SK-N-SH treated with all-trans-retinoic acid at 6 μM for 48 hours (cell line): ENCODE measurements at places on chromosomes 7 and 10.

DNA sequence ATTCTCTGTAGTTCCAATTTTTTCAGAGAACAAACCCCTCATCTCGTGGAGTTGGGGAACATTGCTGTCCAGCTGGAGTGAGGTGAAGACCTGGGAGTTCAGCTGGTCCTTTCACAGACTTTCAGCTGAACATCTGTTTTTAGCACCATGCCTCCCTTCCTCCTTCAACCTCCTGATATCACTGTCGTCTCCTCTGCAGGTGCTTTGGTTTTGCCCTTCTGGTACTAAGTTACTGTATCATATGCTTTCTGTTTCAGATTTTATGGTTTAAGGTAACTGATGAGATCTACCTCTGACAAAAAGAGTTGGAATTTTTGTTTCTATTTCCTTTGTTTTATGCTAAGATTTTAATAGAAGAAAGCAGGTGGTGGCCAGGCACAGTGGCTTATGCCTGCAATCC is 102.9 kb downstream of the ZNF438 start:
- no peak for ATAC-seq

GRCh38 chr7:23380556-23380955 is 81.4 kb downstream of the MALSU1 start:
- no peak for ATAC-seq

DNA sequence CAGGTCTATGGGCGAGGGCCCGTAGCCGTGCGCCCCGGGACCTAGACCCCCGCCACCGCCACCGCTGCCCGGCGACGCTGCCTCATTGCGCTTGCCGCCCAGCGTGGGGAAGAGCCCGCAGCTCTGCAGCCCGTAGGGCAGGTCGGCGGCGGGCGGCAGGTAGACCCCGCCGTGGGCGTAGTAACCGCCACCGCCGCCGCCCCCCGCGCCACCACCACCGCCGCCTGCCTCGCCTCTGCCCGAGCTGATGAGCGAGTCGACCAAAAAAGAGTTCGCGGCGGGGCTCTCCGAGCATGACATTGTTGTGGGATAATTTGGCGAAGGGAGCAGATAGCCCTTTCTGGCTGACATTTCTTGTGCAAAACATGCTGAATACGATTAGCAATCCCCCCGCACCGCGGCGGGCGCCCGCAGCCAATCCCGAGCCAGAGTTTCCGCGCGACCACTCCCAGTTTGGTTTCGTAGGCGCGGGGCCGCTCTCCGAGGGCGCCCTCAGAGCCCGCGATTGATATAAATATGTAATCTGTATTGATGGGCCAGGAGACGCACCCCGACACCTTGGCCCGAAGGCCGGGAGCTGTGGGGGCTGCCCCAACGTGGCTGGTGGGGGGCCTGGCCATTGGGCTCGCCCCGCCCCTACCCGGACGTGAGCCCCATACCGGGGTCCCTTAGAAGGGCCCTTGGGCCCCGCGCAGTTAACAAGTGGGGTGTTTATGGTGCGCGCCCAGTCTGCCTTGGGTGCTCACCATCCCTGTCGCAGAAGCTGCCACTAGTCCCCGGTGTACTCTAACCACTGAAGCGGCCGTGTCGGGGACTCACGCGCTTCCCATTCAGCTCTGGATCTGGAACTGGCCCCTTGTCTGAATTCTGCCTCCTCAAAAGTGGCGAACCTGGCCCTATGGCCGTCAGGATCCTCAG is at the start of gene HOXA10:
TSS of gene HOXA10 (minus strand) at position 365 of the 918 bp plus-strand sequence. CDS start at position 351, 14 bp downstream.
- ATAC-seq, result no peak

- ATAC-seq, result no peak
Observed at GRCh38 chr7:127287133-127287532, 34.4 kb upstream of the GRM8 start.

DNA sequence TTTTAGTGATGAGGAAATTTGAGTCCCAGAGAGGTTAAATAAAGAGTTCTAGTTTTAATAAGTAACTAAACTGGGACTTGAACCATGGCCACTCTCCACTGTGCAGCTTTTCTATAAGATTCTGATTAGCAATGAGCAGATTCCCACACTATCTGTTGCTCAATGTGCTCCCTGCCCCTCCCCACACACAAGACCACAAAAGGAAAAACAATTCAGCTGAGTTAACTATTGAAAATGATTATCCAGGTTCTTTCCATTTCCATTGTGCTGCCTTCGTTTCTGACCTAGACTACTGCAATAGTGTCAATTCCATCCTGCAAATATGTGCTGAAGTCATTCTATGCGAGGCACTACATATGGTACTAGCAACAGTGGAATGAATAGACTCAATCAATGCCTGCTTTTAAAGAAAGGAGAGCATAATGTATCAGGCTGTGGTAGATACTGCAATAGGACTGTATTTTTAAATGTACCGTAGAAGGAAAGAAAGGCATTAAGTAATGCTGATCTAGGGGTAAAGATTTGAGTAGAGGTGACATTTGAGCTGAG is 97.0 kb downstream of the SEMA3C start:
- no peak for ATAC-seq

- no peak for ATAC-seq
Observed at GRCh38 chr10:58723186-58723585, 210.5 kb downstream of the BICC1 start.

DNA sequence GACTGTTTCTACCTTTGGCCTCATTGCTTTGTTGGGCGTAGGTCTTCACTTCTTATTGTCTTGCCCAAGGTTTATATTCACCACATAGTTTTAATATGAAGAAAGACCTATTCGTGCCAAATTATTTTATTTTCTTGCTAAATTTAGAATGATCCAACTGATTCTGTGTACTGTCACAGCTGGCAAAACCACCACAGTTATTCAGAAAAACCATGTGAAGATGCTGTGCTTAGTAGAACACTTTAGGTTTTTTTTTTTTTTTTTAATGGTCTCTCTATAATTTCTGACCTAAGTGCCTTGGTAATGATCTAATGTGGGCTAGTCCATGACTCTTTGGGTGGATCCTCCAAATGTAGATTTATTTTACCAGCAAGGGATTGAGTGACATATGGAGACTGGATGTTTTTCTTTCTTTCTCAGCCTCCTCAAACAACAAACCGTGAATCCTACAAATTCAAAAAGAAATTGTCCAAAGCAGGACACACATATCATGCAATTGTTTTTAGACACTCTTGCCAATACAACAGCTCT is 243.8 kb downstream of the DYNC1I1 start:
- no peak for ATAC-seq

- ATAC-seq, result no peak
Observed at GRCh38 chr7:104873401-104873800, 140.6 kb upstream of the KMT2E start.

DNA sequence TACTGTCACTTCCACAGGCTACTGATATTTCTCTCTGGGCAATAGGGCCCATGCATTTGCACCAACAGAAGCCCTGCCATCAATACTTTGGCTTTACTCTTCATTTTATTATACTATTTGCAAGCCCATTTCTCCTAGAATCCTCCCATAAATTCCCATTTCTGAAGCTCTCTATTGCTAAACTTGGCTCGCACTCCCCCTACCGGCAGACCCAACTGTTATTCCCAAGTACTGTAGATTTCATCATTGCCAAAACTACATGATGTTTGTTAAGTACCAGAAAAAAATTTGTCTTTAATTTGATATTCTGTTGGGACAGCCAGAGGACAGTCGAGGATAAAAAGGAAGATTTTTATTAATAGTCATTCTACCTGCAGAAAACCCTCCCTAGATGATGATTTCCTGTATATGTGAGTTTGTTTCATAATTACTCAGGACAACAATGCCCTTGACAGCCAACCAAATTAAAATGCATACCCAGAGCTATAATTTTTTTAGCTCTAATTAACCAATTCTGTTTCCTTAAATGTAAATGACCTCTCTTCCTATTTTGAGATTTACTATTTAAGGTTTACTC is 298.6 kb downstream of the REEP3 start:
- peak; percentile 88 for ATAC-seq

DNA sequence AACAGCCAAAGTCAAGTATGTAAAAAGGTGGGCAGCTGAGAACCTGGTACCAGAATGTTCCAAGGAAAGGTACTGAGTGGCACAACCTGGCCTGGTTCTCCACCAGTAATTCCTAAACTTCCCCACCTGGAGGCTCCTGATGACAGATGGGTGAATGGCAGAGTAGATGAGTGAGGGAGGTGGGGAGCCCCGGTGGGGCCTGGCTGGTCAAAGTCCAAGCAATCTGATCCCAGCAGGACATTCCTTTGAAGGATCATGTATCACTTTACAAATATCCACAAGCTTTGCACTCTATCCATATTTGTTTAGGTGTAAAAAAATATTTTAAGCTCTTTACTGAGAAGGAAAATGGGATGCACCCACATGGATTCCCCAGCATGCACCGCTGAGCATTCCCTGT is 250.2 kb downstream of the DPP6 start:
- no peak for ATAC-seq

- ATAC-seq, result peak; percentile 54
Observed at GRCh38 chr10:79434821-79435251, 10.6 kb downstream of the ZCCHC24 start.

- ATAC-seq, result no peak
Observed at GRCh38 chr10:119406601-119407253, 135.8 kb downstream of the RGS10 start.

- no peak for ATAC-seq
Observed at GRCh38 chr10:88490231-88490980, 92.7 kb downstream of the RNLS start.

GRCh38 chr7:64873517-64873916 is 29.6 kb upstream of the ZNF273 start:
- no peak for ATAC-seq

GRCh38 chr10:89966211-89966610 is 264.8 kb downstream of the KIF20B start:
- ATAC-seq, result no peak

- ATAC-seq, result no peak
Observed at GRCh38 chr7:15462721-15463389, 99.0 kb downstream of the AGMO start.

DNA sequence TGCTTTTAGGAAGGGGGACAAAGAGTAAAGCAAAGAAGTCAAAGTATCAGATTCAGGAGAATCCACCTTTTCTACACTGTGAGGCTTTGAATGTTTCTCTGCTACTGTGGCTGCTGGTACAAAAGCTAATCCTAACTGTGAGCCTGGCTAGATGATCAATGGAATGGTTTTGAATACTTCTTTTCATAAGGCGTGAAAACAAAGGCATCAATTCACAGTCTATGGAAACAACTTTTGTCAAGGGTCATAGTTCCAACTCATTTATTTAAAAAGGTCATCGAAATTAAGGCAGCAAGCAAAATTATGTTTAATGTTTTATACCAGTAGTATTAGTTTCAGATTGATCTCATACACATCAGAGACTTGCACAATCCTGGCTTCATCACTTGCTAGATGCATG is 118.1 kb downstream of the CTTNBP2 start:
- ATAC-seq, result no peak

DNA sequence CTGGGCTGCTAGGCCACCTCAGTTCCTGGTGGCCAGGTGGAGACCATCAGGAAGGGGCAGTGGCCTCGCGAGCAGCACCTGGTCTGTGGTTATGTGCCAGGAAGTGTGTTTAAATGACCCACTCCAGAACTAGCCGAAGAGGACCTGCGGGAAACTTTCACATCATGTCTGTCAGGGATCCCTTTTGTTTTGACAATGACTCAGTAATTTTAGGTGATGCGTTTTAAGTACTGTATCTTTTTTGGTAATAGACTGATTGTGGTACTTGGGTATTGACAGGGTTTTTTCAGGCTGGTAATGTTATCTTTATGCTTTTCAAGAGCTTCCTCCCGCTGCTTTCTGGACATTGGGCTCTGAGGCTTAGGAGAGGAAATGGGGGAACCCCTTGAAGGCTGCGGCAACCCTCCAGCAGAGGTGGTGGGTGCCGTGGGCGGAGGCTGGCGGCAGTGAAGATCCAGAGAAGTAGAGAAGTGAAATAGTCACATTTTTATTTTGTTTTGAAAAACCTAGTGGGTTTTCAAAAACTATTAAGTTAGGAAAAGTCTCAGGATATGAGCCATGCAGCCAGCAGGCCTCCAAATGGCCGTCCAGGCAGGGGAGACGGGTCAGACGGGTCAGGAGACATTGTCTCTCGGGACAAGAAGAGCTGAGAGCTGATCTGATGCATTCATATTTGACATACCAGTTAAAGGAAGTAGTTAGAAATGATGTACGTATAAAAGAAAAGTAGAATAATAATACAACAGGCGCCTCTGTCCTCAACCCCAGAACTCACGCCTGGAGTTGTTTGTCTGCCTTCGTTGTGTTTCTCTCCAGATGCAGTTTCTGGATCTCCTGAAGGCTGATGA is 27.7 kb downstream of the PPP2R2D start:
- no peak for ATAC-seq

DNA sequence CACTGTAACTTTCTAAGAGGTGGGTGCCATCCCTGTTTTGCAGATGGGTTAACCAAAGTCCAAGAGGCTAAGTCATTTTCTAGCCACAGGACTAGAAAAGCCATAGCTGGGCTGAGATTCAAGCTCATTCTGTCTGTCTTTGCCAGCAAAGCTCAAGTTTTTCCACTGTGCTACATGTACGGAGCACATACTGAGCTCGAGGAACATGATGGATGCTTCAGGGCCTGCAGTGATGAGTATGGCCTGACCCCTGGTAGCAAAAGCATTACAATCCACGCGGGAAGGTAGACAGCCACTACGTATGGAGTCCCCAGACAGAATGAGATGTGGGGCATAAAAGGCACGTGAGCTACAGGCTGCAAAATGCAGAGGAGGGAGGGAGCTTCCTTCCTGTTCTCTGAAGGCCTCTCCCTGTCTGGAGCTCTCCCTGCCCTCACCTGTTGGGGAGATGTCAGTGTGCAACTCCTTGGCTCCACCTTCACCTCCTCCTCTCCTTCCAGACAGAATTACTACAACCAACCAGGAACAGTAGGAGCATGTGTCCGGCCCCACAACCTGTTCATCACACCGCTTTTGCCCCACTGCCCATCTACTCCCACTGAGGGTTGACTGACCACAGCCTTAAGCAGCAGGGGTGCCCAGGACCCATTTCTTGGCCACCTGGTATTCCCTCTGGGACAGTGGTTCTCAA is 16.4 kb downstream of the ITPRIP start:
- ATAC-seq, result no peak

DNA sequence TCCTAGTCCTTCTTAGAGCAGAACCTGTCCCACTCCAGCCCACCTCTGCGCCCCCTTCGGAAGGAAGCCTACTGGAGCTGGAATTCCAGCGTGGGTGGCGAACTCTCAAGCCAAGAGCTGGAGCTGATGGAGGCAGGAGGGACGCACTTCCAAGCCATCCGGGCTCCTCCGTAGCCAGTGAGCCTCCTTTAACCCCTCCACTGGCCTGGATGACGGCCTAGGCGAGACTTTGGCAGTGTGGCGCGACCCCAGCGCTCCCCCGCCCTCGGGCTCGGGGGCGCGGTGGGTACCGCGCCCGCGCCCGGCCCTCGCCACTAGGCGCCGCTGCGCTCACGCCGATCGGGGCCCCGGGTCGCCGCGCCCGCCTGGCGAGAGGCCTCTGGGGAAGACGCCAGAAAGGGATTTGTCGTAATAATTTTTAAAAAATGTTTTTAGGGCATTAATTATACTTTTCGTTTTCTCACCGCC is 5.1 kb upstream of the EMX2 start:
- peak; percentile 67 for ATAC-seq

- no peak; the same call in 2 of the 3 replicates for ATAC-seq
Observed at GRCh38 chr10:5466451-5467206, 32.7 kb downstream of the CALML5 start.

- ATAC-seq, result no peak
Observed at GRCh38 chr7:139169816-139170215, 60.3 kb upstream of the ZC3HAV1 start.
